D341Med (cell line): ENCODE measurements at places on chromosomes 2 and 18.

DNA sequence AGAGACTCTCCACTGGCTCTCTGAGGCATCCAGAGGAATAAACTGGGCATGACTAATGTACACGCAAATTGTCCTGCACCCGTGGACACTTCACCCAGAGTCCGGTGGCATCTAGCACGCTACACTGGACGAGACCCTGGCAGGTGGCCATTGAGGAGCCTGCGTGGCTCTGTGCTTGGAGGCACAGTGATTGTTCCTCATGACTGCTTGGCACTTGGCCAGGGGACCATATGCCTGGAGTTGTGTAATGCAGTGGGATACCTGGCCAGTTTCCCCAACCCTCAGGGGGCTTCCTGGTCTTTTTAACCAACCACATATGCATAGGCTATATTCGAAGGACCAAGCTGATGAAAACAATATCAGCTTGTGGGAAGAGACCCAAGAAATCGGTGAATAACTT, 66.6 kb downstream of the MTCL1 start:
- DNase-seq, result no peak

DNA sequence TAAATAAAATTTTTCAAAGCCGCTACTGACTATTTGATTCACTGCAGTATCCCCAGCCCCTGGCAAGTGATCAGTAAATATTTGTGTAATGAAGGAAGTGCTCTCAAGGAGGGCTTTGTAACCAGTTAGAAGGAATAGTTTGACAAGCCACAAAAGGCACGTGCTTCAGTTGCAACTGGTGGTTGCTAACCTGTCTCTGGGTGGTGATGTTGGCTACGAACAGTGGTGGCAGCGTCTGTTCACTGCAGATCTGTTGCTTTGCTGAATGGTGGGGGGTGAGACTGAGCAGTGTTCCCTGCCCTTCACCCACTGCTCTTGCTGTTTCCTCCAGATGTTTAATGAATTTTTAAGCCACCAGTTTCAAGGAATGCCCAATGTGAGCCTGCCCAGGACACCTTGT, 73.9 kb upstream of the SIX2 start:
- DNase-seq, result no peak

DNA sequence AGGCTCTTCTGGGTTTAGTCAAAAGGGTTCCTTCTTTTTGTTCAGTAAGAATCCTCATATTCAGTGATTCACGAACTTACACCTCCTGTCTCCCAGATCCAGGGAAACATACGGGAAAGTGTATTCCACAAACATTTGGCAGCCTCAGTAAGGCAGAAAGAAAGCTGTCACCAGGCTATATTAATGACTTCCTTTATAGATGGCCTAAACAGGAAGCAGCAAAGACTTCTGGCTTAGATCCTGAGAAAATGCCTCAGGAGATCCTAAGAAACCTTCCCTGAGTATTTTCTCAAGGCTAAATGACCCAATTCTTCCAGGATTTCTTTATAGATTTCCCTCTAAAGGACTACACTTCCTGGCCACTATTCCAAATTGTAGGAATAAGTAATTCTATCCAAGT, 1995.5 kb upstream of the CELF4 start:
- DNase-seq, result no peak

DNA sequence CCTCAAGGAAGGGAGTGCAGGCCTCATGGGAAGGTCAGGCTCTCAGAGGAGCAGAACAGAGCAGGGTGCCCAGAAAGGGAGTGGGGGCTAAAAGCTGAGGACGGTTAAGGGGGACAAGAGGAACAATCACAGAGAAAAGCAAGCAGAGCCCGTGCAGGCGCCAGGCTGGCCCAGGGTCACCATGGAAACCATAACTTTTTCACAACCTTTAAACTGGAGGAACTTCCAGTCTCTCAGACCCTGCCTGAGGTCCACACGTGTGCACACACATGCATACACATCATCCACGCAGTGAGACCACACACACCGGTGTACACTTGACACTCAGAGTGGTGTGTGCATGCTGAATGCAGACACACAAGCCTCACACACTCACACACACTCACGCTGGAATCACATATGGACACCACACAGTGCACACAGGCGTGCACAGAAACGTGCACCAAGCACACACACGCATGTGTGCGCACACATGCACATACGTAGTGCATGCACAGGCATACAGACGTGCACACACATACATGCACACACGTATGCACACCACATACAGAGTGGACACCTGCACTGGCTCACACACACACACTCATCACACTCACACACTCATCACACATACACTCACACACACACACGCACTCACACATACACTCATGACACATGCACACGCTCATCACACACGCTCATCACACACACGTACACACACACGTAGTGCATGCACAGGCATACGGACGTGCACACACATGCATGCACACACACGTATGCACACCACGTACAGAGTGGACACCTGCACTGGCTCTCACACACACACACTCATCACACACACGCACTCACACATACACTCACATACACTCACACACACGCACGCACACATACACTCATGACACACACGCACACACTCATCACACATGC, 37.2 kb upstream of the SNED1 start:
- no peak for DNase-seq

GRCh38 chr2:75710577-75711253, at the start of gene GCFC2:
Gene GCFC2, minus strand, starts transcription at chr2:75710915. Its CDS starts 60 bp downstream, at chr2:75710855.
- peak; percentile 93 for DNase-seq

DNA sequence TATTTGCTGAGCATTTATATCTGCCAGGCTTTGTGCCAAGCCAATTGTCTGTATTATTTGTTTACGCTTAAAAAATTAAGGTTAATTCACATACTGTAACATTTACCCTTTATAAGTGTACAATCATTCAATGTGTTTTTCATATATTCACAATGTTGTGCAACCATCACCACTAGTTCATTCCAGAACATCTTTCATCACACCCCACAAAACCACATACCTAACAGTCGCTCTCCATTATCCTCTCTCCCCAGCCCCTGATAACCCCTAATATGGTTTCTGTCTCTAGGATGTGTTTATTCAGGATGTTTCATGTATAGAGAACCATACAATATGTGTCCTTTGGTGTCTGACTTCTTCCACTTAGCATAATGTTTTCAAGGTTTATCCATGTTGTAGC, 234.1 kb downstream of the INSIG2 start:
- no peak for DNase-seq

DNA sequence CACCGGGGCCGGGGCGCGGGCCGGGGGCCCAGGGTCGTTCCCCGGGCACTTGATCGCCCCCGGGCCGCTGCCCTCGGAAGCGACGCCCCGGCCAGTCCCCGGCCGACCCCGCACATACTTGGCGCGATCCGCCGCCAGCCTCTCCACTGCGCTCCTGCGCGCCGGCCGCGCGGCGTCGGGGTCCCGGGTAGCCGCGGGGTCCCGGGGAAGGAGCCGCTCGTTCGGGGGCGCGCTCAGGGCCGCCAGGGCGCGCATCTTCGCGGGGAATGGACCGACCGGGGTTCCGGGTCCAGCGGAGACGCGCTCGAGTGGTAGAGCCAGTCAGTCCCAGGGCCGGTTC, 204 bp downstream of the FAM110C start:
- peak; percentile 39 for DNase-seq

DNA sequence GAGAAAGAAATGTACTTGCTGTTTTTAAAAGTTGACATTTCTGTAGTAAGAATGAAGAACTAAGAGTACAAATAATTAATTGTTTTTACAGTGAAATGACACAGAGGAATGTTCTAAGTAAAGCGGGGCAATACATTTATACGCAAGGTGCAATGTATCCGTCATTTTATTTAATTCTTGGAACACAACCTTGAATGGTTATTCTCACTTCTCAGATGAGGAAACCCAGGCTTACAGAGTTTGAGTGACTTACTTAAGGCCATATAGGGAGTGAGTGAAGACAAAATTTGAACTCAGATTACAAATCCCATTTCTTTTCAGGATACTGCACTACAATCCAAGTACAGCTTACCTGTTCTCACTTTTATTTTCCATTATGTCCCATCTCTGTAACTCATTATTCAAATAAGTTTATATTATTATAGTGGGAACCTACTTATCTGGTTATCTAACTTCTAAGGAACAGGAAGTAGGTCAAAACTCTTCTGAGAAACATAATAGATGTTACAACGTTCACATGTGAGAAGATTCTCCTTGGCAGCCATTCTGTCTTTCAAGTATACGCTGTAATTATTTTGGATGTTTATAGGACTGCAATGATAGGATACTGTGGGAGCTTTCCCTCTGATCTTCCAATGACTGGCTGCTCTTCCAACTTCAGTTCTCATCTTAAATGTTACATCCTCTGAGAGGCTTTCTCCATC, 12.3 kb upstream of the STK17B start:
- DNase-seq, result no peak

- no peak for DNase-seq
These were observed 32.0 kb upstream of the PLB1 start for GRCh38 chr2:28463893-28464292.

GRCh38 chr18:13934676-13935075, 19.3 kb upstream of the MC2R start:
- DNase-seq, result no peak

- peak; percentile 63 for DNase-seq
These were observed 569 bp downstream of the TMX3 start for GRCh38 chr18:68714366-68714711.
